ENCODE measurements at places on chromosomes 5 and 9.

GRCh38 chr9:5868235-5868634, 22.5 kb upstream of the MLANA start:
- no peak overlapping the region for H3K27ac ChIP-seq
- DNase-seq, result no peak
- no peak overlapping the region for H3K4me3 ChIP-seq
- no peaks in the 10 kb centered on the region for H3K36me3 ChIP-seq

DNA sequence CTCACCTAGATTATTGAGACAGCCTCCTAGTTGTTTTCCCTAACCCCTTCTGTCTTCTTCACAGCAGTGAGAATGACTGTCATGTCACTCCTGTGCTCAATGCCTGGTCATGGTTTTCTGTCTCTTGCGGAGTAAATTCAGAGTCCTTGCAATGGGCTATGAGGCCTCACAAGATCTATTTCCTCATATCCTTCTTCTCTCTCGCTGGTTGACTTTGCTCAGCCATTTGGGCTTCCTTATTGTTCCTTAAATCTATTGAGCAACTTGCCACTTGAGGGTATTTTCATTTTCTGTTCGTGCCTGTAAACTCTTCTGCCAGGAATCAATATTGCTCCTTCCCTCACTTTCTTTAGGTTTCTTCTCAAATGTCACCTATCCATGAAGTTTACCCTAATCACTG, 9.0 kb downstream of the PPP3R2 start:
- no peak for DNase-seq
- H3K27ac ChIP-seq, result no peak overlapping the region
- no peak overlapping the region for H3K4me3 ChIP-seq
- no peaks in the 10 kb centered on the region for H3K36me3 ChIP-seq

DNA sequence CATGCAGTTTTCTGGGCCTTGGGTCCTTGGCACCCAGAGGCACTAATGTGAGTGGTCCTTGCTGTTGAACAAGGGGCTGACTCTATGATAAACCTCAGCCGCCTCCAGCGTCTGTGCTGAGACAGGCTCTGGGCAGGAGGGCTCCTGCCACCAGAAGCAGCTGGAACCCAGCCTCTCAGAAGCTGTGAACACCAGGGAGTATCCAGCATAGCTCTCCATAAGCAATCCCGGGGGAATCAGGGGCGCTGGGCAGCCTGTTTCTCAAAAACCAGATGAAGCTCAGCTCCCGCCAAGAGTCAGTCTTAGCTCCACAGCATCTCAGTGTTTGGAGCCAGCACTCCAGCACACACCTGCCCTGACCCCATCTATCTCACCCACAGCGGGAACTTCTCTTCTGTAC, 170.2 kb downstream of the HSPA4 start:
- no peak overlapping the region for H3K27ac ChIP-seq
- peaks cover 11% of the 10 kb centered on the region for H3K4me1 ChIP-seq
- H3K4me3 ChIP-seq, result no peak overlapping the region
- H3K27me3 ChIP-seq, result no peaks in the 10 kb centered on the region
- no peaks in the 10 kb centered on the region for H3K36me3 ChIP-seq
- no peak for DNase-seq

GRCh38 chr9:34689512-34689911, 1.6 kb downstream of the CCL19 start:
- H3K27me3 ChIP-seq, result no peaks in the 10 kb centered on the region
- no peak for DNase-seq
- H3K4me1 ChIP-seq, result no peaks in the 10 kb centered on the region
- H3K36me3 ChIP-seq, result no peaks in the 10 kb centered on the region
- no peak overlapping the region for H3K27ac ChIP-seq

GRCh38 chr9:36217256-36217968, 26.7 kb downstream of the CLTA start:
- H3K27me3 ChIP-seq, result no peaks in the 10 kb centered on the region
- DNase-seq, result no peak
- H3K4me3 ChIP-seq, result no peak overlapping the region
- no peaks in the 10 kb centered on the region for H3K4me1 ChIP-seq
- H3K36me3 ChIP-seq, result peaks cover 12% of the 10 kb centered on the region
